CD4-positive, alpha-beta T cell treated with Interleukin-21 for 1 hour (primary cell): ENCODE measurements at places on chromosomes 1 and 21.
A peak's percentile ranks its signal among the peaks of the same experiment; 100 is the strongest.

DNA sequence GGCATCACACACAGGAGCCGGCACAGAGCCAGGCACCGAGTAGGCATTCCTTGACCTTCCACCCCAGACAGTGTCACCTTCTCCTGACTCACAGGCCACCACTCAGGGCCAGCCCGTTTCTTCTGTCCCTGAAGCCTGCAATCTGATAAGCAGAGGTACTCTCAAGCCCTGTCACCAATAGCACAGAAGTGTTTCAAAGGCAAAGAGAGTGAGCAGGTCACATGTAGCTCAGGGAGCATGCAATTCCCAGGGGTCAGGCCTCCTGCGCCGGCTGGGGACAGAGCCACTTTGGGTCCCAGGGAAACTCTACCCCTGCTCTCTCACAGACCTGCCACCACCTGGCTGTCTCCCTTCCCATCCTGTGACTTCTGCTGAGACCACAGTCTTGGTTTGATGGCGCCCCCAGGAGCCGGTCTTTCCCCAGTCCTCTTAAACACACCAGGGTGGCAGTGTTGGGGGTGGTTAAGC is 13.2 kb downstream of the CAPN9 start:
- no peak for DNase-seq

- DNase-seq, result no peak
Observed at GRCh38 chr1:64484651-64485050, 14.7 kb downstream of the CACHD1 start.

DNA sequence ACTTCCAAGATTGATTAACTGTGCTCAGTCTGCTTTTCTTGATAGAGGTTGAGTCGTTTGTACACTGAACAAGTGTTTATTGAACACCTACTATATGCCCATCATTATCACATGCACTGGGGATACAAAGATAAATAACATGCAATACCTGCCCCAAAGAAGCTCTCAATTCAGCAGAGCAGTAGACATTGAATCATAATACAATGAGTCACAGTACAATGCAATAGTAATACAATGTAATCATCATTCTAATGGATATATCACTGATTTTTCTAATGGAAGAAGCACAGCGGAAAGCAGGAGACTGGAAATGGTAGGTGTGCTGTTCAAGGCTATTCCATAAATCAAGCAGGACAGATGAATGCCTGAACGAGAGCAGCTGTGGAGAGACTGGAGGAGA is 3.7 kb upstream of the SEC16B start:
- no peak for DNase-seq

DNA sequence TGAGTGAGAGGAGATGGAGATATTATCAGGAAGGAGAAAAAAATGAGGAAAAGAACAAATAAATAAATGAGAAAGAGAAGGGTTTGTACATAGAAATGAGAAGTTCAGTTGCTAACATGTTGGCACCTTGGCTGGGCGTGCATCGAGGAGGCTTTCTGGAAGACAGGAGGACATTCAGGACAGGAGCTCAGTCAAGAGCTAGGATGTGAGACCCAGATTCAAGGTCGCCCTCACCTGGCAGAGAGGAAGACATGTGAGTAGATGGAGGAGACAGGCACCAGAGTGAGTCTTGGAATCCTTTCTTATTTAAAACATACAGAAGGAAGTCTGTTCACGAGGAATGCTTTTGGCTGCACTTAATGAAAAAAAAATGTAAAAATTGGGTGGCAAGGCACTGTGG is 640.9 kb downstream of the NPHP4 start:
- DNase-seq, result no peak

- no peak for DNase-seq
Observed at GRCh38 chr1:209896346-209896745, 41.7 kb upstream of the SYT14 start.

- DNase-seq, result no peak
Observed at GRCh38 chr1:247551721-247552120, 2.8 kb downstream of the GCSAML start.

- DNase-seq, result no peak
Observed at GRCh38 chr1:1536938-1537546, 3.4 kb downstream of the TMEM240 start.

GRCh38 chr1:34746785-34747637 is 7.8 kb upstream of the GJB5 start:
- DNase-seq, result no peak

DNA sequence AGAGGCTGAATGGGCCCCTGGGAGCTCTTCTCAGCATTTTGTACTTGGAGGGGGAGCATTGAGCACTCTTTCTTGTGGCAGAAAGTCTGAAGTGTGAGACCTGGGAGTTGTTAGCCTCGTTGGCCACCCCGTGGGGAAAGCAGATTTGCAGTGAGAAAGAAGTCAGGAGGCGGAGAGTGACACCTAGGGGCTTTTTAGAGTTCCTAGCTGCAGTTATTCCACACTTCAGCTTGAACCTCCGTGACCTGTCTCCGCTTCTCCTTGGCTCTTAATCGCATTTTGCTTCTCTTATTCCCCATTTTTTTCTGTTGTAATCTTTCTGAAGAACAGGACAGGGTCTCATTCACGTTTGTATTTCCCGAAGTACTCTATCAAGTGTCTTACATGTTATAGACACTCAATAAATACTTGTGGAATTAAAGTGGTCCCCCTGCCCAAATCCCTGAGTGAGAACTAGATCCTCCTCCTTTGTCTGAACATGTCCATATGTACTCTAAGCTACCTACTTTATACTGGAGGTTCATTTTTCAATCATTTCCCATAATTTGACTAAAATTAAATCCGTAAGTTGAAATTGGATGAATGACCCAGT is 14.5 kb upstream of the C1orf141 start:
- peak; percentile 68 for DNase-seq

GRCh38 chr1:91004145-91004544 is 17.7 kb downstream of the ZNF644 start:
- no peak for DNase-seq

DNA sequence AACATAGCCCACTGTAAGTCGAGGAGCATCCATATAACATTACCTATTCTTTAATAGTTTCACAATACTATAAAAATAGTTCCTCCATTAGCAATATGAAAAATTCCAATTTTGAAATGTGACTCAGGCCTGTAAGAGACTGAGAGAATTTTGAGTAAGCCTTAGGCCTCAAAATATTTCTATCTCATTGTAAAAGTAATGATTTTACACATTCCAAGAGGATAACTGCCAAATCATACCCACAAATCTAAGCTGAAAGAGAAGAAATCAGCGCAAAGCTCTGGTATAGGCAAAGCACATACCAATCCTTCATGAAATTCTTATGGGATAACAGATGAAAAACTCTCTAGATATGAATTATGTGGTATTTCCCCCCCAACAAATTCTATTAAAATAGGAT is 144.1 kb downstream of the CDC42BPA start:
- no peak for DNase-seq

DNA sequence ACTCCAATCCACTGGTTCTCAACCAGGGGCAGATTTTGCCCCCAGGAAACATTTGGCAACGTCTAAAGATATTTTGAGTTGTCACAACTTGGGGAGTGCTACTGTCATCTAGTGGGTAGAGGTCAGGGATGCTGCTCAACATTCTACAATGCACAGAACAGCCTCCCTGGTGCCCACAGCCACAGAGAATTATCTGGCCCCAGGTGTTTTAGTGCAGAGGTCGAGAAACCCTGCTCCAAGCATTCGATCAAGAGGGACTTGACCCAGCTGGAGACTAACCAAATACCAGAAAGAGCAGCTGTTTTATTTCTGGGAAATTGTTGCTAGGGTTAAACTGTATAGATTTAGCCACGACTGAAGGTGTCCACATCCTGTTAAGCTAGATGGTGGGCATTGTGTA is 19.2 kb downstream of the CD247 start:
- no peak for DNase-seq

DNA sequence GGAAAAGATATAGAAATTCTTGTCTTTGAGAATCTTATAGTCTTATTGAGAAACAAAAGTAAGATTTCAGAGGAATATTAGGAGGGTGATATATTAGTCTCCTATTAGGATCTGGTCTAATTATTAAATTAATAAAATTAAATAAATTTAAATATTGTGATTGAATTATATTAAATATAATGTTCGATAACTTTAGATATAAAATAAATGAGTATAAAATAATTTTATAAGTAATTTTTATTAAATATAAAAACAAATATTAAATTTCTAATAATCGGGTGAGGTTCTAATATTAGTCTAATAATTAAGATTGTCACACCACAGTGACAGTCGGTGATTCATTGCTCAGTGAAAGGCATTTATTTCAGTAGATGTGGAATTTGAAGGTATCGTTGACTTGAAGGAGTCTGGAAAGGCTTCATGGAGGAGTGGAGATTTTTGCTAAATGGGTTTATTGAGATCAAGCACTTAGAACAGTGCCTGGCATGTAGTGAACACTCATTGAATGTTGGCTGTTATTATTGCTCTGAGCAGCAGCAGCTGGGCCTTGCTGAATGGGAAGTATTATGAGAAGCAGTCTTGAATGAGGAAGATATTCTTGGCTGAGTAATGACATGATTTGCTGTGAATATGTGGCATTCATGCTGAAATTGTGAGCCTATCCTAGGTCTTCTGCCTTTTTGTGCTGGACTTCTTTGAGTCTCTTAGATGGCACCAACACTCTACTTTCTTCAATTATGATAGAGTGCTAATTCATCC is 74.6 kb downstream of the USP25 start:
- DNase-seq, result no peak

GRCh38 chr1:210731193-210731592 is 402.5 kb downstream of the HHAT start:
- no peak for DNase-seq

DNA sequence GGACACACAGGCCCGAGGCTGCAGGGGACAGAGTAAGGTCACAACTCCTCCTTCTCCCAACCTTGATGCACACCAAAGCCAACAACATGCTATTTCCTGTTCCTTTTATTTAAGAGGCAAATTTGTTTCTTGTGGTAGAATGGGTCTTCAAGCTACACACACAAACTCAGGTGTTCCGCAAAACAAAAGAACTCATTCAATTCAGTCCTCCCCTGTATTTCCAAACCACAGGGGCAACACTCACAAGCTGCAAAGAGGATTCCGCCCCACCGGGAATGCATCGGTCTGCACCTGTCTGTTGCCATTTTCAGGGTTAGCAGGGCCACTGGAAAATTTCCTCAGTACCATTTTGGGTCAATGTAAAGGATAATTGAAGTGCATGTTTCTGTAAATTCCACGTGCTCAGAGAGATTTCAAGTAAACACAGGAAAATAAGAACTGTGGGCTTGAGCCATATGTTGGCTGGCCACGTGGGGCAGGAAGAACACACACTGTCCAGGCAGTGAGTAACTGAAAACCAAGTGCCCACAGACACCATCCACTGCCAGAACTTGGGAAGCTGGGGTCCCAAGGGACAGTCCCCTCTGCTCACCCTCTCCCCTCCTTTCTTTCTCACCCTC is 145.2 kb upstream of the ERG start:
- no peak for DNase-seq

GRCh38 chr1:103942029-103942428 is 192.3 kb downstream of the AMY1C start:
- no peak for DNase-seq

GRCh38 chr1:9782116-9782751 is 41.5 kb downstream of the CLSTN1 start:
- no peak for DNase-seq

DNA sequence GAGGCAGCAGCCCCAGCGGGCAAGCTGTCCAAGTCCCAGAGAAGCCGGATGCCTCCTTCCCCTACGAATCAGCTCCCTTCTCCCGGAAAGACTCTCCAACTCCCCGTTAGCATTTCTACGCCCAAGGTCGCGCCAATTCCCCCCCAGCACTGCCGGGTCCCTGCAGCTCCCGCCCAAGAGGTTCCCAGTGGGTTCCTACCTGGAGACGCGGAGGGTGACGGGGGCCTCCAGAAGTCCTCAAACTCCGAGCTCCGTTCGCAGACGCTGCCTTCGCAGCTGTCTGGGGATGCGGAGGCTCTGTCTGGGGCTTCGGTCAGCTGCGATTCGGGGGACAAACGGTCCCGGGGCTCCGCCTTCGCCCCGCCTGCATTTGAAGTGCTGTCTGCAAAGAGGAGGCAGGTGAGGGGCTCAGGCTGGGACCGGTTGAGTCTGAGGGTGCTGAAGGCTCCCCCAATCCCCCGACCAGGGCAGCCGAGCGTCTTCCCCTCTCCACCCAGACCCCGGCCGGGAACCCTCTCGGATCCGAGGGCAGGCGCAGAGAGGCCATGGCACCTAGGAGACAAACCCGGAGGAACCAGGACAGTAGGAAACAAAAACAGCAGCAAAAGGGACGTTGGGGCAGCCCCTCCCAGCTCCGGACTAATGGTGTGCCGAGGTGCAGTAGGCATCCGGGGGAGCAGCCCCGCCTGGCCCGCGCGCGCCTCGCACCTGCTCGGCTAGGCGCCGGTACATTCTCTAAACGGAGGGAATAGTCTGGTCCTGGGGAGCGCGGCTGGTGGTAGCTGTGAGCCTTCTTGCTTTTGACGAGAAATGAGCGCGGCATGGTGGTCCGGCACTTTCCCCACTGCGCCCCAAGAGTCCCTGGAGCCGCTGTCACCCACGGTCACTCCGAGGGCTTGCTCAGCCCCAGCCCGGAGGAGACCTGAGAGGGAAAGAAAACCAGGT is 3.8 kb downstream of the GFI1 start:
- DNase-seq, result peak; percentile 41

- DNase-seq, result no peak
Observed at GRCh38 chr1:96843196-96843595, 121.6 kb downstream of the PTBP2 start.

- no peak for DNase-seq
Observed at GRCh38 chr1:114700036-114700600, 4.8 kb upstream of the AMPD1 start.

DNA sequence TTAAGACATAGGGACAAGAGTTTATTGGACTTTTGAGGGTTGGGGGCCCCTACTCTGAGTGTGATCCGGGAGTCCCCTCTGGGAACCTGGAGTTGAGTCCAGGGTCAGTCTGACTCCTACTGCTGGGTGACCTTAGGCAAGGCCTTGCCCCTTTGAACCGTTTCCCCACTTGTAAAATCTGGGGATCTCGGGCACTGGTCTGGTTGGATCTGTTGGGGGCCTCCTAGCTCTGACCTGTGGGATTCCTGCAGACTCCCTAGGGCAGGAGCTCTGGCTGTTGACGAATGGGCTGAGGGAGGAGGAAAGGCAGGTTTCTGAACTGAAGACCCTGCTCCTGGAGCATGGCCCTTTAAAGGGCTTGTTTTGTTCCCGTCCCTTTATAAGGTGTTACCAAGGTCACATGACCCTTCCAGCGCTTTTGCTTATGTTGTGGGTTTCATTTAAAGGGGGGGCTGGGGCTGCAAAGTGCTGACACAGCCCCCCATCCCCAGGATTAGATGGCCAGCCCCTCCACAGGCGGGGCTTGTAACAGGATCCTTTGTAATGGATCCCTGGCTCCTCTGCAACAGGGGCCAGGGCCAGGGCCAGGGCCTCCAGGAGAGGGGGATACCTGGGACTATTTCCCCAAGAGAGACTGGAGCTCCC is 50.7 kb downstream of the YARS1 start:
- DNase-seq, result no peak

DNA sequence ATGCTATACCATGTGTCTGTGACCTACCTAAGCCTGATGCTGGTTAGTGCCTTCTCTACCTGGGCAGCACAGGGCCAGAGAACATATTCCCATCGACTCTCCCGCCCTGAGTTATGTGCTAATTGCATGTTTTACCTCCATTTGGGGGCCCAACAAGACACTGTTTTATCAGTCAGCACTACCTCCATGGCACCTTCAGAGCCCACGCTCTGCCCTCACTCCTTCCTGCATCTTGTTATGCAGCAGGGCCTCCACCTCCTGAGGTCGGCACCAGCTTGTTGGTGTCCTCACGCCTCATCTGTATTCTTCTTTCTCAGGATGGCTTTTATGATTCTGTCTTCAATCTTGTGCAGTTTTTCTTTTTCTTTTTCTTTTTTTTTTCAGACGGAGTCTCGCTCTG is 11.9 kb downstream of the WNT9A start:
- no peak for DNase-seq

GRCh38 chr1:7052701-7053100 is 267.4 kb downstream of the CAMTA1 start:
- DNase-seq, result no peak
